ENCODE measurements at places on chromosomes 2 and 18.

GRCh38 chr2:46470114-46470628 is 9.2 kb upstream of the TMEM247 start:
- no peak for DNase-seq

GRCh38 chr2:234611209-234611608 is 114.3 kb upstream of the ARL4C start:
- no peak for DNase-seq

DNA sequence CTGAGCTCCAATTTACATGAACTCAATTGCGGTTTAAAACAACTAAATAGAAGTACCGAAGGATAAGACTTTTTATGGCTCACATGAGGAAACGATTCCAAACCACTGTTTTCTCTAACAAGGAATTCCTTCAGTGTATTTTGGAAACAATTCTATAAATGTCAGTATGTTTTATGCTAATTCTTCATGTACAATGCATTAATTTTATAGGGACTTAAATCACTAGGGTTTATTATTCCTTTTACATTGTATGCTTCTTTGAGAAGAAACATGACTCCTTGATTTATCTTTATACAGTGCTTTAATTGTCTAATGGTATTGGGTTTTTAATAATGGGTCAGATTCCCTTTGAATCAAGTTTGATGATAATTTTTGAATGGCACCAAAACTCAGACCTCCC is 566.8 kb downstream of the EPHA4 start:
- no peak for DNase-seq

- DNase-seq, result no peak
Measured at GRCh38 chr2:232971744-232972143, 41.3 kb downstream of the NGEF start.

GRCh38 chr2:200121931-200122330 is 166.5 kb downstream of the MAIP1 start:
- DNase-seq, result no peak

GRCh38 chr18:79375441-79376154 is 20.1 kb upstream of the NFATC1 start:
- no peak for DNase-seq

DNA sequence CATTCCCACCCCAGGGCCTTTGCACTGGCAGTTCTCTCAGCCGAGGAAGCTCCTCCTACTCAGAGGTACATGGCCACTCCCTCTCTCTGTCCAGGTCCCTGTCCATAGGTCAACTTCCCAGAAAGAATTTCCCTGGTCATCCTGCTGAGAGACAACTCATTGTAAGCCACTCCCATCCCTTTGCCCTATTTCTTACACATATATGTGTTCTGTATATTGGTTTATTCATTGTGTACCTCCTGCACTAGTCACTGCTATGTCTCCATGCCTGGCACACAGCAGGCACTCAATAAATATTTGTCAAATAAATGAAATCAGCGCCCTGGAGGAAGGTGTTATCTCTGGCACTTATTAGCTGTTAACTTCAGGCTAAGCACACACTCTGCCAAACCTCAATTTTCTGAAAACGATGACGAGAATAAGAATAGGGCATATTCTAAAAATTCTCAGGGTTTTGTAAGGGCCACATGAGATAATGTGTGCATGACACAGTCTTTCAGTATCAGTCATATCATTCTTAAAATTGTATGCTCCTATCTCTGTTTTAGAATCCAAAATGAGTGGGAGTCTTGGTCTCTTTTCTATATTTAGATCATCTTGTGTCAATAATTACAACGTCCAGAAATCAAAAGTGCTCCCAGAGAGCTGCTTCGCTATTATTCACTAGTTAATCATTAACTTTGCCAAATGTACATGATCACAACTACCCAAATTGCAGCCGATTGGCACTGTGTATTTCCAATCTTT is 198.0 kb downstream of the ALK start:
- DNase-seq, result no peak

DNA sequence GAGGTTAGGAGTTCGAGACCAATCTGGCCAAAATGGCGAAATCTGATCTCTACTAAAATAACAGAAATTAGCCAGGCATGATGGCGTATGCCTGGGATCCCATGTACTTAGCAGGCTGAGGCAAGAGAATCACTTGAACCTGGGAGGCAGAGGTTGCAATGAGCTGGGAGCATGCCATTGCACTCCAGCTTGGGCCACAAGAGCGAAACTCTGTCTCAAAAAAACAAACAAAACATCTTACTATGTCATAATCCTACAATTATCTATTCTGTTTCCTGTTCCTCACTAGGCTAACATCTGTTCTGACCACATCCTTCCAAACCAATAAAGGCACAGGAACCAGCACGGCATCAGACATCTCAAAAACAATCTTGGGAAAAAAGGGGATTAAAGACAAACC is 361.8 kb upstream of the UBE2E3 start:
- DNase-seq, result no peak

DNA sequence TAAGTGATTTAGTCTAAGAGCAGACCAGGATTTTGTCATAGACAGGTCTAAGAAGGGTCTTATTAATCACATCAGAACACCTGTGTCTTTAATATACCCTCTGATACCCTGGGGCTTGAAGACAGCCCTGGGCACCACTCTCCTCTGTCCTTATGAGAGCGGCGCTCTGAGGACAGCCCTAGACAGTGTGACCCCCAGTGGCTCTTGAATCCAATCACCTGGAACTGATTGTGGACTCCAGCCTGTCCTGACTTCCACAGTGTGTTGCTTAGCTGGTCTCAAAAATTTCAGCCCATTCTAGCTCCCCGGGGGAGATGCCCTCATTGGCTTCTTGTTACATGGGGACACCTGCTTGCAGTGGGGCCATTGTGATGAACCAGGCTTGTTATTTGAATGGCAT is 195.8 kb upstream of the SMAD2 start:
- DNase-seq, result no peak

- no peak for DNase-seq
Measured at GRCh38 chr2:119076713-119077112, 81.8 kb downstream of the C1QL2 start.

DNA sequence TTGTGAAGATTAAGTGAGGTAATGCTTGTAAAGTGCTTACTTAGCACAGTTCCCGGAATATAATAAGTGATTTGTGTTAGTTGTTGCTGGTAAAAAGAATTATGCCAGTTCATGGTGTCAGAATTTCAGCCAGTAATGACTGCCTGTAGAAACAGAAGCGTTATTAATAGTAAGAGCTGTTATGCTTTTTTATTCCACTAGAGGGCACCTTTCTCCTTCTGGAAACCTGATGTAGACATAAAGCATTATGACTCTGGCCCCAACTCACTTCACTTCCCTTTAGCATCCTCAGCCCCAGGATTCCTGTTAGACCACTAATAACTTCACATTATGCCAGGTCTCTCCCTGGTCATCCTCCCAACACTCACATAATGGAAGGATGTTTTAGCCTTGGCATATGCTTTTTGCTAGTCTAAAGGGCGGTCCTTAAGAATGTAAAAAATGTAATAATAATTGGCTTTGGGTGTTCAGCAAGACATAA is 34.9 kb downstream of the C18orf54 start:
- no peak for DNase-seq

DNA sequence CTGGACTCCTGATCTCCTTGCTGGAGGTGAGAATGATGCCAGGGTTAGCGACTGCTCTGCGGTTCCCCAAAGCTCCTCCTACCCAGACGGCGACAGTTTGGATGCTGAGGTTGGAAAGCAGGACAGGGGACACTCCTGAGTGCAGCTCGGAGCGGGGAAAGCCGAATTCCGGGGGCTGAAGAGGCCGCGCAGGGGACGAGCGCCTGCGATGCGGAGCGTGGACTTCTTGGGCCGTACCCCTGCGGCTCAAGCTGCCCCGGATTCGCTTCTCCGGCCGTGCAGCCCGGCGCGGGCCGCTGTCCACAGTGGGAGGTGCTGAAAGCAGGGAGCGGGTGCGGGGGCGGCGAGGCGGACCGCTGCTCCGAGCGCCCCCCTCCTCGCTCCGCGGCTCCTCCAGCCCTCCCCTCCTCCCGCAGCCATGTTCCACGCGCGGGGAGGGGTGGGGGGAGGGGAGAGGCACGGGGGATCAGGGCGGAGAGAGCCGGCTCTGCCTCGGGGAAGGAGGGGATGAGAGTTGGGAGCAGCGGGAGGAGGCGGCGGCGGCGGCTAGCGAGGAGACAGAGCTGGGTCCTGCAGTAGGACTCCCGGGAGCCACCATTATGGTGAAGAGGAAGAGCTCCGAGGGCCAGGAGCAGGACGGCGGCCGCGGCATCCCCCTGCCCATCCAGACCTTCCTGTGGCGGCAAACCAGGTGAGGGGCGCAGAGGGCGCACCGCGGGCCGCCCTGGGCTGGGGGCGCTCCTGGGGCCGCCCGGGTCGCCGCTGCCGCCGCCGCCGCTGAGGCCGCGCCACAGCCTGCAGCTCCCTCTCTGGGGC is at the start of gene UNC80:
Gene UNC80, plus strand, starts transcription at position 359 of the 816 bp plus-strand sequence. Its CDS starts 241 bp downstream, at position 600.
- DNase-seq, result peak; percentile 4

GRCh38 chr2:63023444-63023843 is 27.2 kb upstream of the OTX1 start:
- DNase-seq, result no peak

GRCh38 chr2:23230885-23231284 is 154.1 kb upstream of the KLHL29 start:
- DNase-seq, result no peak

DNA sequence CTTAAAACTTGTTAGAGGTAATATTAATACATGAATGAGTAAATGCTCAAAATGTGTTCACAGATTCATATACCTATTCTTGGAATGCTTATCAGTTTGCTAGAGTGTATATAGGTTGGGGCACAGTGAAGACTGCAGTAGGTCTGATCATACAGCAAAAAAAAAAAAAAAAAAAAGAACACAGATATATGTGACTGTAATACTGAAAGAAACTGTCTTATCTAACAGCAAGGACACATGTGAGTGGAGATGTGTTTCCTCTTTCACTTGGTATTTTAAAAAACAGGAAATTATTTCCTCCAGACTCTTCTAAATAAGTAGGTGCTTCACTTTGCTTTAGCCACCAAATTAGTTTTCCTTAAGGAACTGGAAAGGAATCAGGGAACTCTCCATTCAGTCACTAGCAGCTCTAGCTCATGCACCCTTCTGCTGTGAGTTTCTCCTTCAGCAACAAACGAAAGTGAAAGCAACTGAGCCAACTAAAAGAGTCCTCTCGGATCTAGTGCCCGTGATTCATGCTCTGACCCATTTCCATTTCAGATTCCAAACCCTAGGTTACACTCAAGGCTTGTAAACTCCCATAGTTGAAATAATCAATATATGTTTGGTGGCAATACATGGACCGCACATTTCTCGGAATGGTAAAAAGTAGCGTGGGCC is 98.5 kb downstream of the DSEL start:
- DNase-seq, result no peak

GRCh38 chr2:106038601-106039375 is 155.3 kb downstream of the UXS1 start:
- DNase-seq, result no peak

GRCh38 chr2:24353364-24353763 is 7.0 kb downstream of the ITSN2 start:
- no peak for DNase-seq

- DNase-seq, result no peak
Measured at GRCh38 chr2:171798156-171798820, 95.8 kb downstream of the SLC25A12 start.

DNA sequence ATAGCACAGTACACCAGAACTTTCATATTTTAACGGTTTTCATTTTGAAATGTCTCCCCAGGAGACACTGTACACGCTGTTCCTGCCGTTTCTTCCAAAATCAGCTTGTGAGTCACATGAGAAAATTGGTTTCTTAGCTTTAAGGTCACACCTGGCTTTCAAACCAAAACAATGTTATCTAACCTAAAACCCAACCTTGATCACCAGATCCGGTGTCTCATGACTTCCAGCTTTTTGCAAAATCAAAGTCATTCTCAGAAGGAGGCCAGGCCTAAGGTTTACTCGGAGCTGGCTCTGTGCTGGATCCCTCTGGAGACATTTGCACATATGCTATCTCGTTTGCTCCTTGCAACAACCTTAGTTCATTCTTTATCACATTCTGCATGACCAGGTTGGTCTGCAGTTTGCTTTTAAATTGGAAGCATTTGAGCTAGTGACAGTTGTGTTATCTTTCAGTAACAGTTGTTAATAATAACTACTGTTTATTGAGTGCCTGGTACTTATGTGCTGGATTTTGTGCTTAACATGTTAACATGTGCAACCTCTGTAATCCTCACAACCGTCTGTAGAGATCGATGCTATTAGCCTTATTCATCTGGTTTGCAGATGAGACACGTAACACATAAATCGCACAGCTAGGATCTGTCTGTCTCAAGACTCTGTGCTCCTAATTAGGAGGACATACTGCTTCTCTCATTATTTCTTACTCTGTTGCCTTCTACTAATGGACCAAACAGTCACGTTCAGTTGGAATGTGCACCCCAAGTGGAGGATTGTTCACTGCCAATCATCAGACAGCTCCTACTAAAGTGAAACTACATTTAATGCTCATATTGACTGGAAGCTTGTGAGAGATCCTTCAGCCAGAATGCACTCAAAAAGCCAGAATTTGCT is 105.5 kb downstream of the RNF144A start:
- no peak for DNase-seq

- DNase-seq, result no peak
Measured at GRCh38 chr18:80232030-80232429, 15.3 kb downstream of the PARD6G start.

GRCh38 chr18:7824970-7825369 is 257.9 kb downstream of the PTPRM start:
- no peak for DNase-seq

DNA sequence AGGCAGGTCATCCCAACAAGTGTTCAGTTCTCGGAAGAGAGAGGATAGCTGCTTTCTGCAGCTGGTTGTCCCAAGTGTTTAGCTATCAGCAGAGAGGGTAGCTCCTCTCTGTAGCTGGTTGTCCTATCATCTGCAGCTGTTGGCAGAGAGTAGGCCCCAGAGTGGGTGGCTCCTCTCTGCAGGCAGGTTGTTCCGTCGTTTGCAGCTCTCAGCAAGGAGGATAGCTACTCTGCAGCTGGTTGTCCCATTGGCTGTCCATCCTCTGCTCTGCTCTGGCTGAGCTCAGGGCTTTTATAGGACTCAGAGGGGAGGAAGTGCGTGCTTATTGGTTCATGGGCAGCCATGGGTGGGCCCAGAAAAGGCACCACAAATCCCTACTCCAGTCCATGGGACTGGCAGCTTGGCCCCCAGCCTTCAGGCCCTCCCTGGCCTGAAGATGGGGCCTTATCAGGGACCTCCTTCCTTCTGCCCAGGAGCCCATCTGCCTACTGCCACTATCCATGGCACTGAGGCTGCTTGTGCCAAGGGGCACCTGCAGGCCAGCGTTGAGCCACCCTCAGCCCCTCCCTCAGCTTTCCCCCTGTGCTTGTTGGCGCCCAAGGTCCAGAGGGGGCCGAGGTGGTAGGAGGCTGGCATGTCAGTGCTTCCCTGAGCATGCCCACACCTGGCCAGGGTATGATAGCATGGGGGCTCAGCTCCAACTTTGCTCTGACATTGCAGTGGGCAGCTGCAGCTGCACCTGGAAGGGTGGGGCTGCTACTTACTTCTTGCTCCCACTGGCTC is 38.3 kb downstream of the TDRD15 start:
- no peak for DNase-seq

GRCh38 chr2:19256121-19256601 is 102.3 kb downstream of the OSR1 start:
- DNase-seq, result no peak

DNA sequence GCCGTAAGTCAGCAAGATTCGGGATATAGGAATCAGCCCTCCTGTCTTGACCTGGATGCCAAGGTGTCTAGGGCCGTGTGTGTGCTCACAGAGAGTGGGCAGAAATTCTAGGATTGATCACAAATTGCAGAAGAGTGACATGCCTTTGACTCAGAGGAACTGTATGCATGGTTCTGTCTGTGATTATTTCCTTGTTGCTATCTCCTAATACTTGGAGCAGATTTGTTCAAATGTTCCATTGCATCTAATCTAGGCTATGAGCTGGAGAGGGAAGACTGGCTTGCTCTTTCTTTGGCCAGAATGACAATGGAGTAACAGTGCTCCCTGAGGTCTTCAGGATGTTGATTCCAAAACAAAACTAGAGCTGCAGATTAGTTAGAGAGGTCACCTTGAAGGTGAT is 115.0 kb downstream of the EN1 start:
- no peak for DNase-seq
